ENCODE measurements at places on chromosomes 7 and 10.

DNA sequence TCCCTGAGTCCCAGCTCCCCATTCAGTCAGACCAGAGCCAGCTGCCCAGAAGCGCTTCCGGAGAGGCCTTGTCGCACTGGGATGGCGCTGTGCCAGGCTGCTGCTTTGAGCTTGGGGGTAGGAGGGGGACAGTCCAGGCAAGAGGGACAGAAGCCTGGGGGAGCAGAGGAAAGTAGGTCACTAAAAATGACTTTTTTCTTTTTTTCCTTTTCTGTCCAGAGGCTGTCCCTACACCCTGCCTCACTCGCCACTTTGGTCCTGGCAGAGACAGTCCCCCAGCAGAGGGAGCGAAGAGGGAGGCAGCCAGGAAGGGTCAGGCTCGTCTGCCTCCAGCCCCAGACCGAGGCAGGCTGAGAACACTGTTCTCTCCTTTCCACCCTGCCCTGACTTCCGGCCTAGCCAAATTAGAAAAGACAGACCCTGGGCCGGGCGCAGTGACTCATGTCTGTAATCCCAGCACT lies 15.8 kb upstream of the TRIM8 start:
- no peak for DNase-seq

GRCh38 chr10:54985732-54986131 lies 184.7 kb upstream of the PCDH15 start:
- no peak for DNase-seq

- no peak for DNase-seq
These were observed 61.6 kb downstream of the MICALL2 start for GRCh38 chr7:1397491-1398327.

- DNase-seq: no peak
These were observed 221.5 kb upstream of the AOAH start for GRCh38 chr7:36945612-36946400.

DNA sequence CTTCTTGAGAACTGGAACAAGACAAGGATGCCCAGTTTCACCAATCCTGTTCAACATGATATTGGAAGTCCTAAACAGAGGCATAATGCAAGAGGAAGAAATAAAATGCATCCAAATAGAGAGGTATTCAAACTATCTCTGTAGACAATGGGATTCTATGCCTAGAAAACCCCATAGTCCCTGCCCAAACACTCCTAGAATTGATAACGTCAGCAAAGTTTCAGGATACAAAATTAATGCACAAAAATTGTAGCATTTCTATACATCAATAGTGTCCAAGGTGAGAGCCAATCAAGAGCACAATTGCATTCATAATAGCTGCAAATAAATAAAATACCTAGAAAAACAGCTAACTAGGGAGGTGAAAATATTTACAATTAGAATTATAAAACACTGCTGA lies 72.5 kb downstream of the PCDH15 start:
- DNase-seq: no peak

GRCh38 chr7:69599286-69599954 lies 1.1 kb downstream of the AUTS2 start:
- DNase-seq: peak; percentile 16

DNA sequence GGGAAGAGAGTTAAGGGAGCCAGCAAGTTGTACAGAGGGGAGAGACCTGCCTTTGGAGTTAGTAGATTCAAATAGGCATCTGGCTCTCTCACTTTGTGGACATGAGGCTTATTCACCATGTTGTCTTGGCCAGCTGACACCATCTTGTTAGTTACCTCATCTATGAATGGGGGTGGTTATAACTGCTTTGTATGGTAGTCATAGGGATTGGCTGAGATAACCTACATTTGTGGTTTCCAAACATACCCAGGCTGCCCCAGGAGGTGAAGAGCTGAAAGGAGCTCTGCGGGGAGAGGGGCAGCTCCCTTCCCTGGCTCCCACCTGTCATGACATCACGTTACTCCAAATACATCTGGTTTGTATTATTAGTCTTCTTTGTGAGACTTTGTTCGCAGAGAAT lies 393.3 kb upstream of the AUTS2 start:
- DNase-seq: no peak

- no peak for DNase-seq
These were observed 33.0 kb downstream of the EN2 start for GRCh38 chr7:155490697-155491628.

DNA sequence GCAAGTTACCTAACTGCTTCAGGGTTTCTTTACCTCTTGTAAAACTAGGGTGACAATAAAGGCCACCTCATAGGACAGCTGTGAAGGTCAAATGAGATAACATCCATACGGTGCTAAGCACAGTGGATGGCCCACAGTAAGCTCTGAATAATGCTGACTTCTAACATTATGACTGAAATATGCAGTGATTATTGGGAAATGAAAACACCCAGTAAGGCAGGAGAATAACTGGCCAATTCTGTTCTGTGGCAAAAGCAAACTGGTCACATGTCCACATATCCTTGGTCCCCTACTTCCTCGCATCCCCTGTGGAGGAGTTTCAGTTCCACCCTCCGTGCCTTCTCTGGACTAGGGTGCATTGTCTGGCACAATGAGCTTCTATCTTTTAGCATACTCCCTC lies 1.4 kb downstream of the CUBN start:
- no peak for DNase-seq

- DNase-seq: no peak
These were observed 281.3 kb downstream of the TNS3 start for GRCh38 chr7:47300472-47301104.

GRCh38 chr7:7686811-7687508 lies 31.4 kb downstream of the RPA3 start:
- no peak for DNase-seq

GRCh38 chr10:116819999-116820677 lies 29.2 kb upstream of the ENO4 start:
- no peak for DNase-seq

Data from activated T-cell treated with anti-CD3 and anti-CD28 coated beads, Interleukin-2, amount 50 U/mL, for 1 hour (primary cell).